ENCODE measurements at places on chromosomes 4 and X. TPM values are rescaled to one million over a fixed set of nuclear protein-coding genes. Genes with fewer than 3 reads are reported as not detected.

DNA sequence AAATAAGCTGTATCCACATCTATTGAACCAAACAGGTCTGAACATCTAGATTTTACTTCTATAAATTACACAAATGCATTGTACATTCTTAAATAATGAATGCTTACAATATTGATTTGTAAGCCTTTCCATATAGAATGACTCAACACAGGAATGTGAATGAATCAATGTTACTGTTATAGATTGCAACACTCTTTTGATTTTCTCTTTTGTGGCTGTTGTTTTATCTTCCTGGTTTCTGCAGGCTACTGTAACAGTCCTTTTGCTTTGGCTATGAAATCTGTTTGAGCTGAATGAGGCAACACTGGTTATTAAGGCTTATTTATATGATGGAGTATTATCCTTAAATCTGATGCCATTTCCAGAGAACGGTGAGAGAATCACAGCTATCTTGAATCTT is 49.5 kb downstream of the GPR50 start:
- DNase-seq: no peak

DNA sequence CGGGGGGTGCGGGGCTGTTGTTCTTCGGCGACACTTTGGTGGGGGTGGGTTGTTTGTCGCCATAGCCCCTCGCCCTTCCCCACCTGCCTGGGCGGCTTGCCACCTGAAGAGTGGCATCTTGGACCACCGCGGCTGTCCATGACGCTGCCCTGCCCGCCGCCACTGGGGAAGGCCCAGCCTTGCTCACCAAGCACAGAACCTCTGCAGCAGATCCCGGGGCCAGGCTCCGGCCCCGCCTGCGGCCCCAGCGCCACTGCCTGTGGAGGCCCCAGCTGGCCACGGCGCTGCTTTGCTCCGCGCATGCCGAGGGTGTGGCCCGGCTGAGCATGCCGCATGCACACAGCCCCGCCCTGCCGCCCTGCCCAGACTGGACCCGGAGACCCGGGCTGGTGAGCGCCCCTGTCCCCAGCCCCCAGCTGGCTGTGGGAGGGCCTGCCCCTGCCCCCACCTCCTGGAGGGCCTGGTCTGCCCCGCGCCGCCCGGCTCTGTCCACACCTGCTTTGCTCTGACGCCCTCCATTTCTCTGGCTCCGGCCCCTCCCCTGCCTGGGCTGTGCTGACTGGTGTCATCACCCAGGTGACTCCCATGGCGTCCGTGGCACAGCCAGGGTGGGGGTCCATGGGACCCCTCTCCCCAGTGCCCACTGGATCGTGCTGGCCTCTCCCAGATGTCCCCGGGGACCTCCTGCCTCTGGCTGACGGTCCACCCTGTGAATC is 5.3 kb downstream of the NAT8L start:
- DNase-seq: peak; percentile 81

GRCh38 chr4:129403848-129404247 is 307.9 kb downstream of the C4orf33 start:
- no peak for DNase-seq

DNA sequence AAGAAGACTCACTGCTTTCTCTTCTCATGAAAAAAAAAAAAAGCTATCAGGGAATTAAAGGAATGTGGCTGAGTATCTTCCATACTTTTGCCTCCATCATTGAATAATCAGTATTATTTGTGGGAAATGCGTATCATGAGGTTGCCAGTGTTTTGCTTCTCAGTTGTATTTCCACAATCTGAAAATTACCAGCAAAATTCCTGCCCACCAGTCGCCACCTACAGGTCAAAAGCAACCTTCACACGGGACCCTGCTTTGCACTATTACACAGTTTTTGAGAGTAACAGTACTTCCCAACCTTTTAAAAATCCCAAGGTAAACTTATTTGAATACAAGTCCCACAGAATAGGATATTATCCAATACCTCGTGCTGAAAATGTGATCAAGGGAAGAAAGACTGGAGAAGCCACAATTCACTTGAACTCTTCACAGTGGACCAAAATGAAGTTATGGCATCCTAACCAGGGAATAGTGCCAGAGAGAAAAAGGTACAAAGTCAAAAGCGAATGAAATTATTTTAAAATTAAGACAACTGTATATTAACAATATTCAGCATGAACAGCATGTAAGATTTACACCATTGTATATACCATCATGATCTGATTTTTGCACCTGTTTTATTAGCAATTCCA is 30.4 kb downstream of the PGRMC1 start:
- no peak for DNase-seq

SLITRK4 gene
- 0.28 TPM for total RNA-seq

GRCh38 chrX:50161127-50161526 is 39.7 kb downstream of the AKAP4 start:
- no peak for DNase-seq

LUZP4 gene
- not detected for total RNA-seq

GRCh38 chr4:112125416-112125815 is 19.8 kb upstream of the FAM241A start:
- no peak for DNase-seq

DNA sequence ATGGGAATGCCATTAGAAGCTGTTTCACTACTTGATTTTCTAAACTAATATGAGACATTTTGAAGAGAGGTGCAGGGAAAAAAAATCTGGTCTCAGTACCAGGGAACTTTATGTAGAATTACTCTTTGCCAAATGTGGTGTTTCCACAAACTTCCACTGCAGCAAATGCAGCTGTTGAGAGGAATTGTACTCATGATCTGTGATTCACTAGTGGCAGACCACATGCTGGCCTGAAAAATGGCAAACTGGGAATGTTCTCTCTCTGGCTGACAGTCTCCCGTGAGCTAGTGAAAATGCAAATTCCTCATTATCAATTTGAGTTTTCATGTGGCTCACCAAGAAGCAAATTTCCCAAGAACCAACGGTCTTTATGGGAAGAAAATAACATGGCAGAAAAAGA is 37.8 kb upstream of the GPR101 start:
- no peak for DNase-seq

EXOC1L gene
- total RNA-seq: not detected

DNA sequence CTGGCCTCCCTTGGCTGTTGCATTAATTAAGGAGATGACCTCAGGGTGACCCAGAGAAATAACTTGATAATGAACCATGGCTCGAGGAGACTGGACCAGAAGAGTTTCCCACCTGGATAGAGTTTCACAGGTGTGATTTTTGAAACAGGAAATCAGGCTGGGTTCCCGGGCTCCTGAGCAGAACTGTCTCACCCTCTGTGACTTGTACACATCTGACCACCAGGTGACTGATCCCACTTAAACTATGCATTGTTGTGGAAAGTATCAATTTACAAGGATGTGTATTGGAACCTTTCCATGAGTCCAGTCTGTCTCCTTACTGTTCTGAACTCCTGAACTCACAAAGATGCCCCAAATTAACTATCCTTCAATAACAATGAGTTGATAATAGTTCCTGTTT is 220.3 kb downstream of the PTTG2 start:
- no peak for DNase-seq

DNA sequence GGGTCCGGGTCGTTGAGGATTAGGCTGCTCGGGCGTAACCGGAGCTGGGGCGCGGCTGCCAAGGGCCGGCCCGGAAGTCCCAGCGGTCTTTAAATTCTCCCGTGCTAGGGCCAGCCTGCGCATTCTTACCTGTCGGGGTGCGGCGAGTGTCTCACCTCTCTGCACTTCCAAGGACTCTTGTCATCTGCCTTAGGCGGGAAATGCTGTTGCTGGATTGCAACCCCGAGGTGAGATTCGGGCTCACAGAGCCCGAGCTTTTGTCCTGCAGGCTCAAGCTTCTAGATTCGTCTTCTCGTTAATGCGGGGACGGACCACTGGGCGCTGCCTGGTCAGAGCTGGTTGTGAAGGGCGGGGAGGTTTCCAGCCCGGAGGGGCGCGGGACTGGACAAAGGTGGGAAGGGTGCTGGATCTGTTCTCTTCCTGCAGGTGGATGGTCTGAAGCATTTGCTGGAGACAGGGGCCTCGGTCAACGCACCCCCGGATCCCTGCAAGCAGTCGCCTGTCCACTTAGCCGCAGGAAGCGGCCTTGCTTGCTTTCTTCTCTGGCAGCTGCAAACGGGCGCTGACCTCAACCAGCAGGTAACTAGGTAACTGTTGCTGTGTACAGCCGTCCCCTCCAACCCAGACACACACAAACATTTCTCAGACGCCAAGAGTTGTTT is at the start of gene ANKRD37:
Gene ANKRD37 (plus strand): TSS at position 118 of the 662 bp plus-strand sequence. CDS start 83 bp downstream, at position 201.
- no peak for DNase-seq

GRCh38 chr4:184536065-184536880 is 61.9 kb upstream of the IRF2 start:
- DNase-seq: no peak

STBD1 gene
- not detected for total RNA-seq

DNA sequence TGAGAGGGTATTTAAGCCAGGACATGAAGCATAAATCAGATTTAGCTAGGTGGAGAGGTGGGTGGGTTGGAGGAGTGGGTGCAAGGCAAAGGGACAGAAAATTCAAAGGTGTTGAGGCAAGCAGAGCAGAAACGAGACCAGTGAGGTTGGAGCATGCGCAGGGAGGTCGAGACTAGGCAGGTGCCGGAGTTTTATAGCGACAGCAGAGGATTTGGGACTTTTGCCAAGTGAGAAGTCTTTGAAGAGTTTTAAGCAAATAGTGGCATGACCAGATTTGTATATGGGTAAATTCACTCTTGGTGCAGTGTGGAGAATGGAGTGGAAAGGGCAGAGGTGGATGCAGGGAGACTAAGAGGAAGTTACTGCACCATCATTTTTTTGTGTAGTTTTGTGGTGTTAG is 107.0 kb upstream of the TLR2 start:
- DNase-seq: no peak

GRCh38 chrX:82127228-82128123 is 925.6 kb downstream of the SH3BGRL start:
- no peak for DNase-seq

DNA sequence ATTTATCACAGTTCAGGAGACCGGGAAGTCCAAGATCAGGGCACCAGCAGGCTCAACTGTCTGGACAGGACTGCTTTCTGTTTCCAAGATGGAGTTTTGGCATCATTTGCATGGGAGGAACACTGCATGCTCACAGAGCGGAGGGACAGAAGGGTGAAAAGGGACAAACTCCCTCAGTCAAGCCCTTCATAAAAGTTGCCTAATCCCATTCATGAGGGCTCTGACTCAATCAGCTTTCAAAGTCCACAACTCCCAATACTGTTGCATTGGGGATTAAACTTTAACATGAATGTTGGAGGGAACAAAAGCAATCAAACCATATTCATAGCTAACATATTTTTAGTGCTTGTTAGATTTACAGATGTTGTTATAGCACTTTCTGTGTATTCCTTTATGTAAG is 158.9 kb upstream of the MAD2L1 start:
- DNase-seq: no peak

DNA sequence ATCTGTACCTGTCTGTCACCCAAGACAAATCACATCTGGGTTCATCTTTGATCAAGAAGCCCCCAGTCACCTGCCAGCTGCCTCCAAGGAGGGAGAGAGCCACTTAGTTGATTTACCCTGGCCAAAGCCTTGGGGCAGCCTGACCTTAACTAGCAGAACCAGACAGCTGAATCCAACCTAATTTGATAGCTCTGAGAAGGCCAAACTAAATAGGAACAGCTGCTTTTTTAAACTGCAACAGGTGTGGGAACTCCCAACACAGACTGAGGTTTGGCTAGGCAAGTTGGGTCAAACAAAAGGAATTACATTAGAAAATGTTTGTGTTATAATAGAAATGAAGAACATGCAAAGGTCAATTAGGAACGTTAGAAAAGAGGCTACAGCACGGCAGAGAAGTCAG is 375.7 kb downstream of the NLGN4X start:
- DNase-seq: no peak

- DNase-seq: no peak
Observed at GRCh38 chrX:150610043-150610442, 41.6 kb downstream of the MTM1 start.

- no peak for DNase-seq
Observed at GRCh38 chr4:113607998-113608397, 153.5 kb downstream of the CAMK2D start.

ARMCX4 gene
- 13.2 TPM for total RNA-seq

- no peak for DNase-seq
Observed at GRCh38 chrX:150225756-150226155, 137.4 kb upstream of the MAMLD1 start.

DNA sequence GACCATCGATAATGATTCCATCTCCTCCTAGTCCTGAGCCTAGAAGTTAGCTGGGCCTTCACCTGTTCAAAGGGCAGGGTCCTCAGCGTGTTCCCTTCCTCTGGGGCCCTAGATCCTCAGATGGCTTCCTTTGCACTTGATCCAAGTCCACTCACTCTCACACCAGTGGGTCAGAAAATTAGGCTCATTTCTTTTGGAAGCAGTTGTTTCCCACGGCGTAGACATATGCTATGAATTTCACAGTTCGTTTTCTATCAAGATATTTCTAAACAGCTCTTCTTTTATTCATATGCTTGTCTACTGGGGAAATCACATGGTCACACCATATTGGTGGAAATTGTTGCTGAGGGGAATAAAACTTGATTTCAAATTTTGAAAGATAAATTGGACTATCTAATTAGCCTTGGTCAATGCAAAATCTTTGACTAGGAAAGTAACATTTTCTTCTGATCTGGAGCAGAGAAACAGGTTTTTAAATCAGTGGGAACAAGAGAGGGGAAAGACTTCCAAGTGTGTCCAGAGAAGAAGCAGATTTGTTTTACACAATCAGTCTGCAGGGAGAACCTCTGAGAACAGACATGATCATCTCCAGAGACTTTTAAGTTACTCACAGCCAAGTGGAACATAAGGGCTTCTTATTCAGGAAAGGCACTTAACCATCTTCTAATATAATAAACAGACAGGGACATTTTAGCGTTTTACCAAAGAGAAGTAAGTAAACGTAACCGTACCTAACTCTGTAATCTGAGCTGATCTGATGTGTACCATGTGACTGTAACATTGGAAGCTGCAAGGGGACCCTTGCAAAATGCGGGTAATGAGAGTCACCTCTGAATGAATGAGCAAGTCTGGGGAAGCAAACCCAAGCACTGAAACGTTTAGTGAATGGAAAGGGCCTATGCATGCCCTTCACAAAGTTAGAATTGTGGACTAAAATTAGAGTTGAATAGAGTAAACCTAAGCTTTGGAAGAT is 455.7 kb upstream of the FAT1 start:
- DNase-seq: no peak

DNA sequence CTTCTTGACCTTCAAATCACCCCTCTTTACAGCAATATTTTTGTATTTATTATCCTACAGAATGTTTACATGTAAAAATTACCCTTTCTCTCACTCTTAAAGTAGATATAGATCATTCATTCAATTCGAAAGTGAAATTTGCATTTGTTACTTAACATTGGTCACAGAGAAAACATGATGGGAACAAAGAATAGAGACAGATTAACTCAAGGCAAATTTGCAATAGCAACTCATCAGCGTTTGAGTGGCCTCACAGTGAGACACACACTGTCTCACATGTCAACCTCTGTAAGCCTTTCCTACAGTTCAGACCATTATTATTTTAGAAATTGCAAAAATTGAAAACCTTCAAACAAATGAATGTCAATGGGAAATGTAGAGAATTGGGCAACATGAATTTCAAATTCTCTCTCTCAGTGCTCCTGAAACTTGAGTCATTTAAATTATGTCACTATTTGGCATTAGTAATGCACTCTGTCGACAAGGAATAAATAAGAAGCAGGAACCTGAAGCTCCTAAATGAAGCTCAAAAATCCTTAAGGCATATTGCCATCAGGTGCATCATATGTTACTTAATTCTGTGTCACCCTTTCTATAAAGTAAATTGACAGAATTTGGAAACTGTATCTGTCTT is 148.3 kb upstream of the ANXA10 start:
- DNase-seq: no peak

GRCh38 chrX:64389489-64389888 is 5.8 kb downstream of the MTMR8 start:
- DNase-seq: no peak

Measured in Peyer's patch (tissue), 4 donors.